HAP-1 (cell line): ENCODE measurements at places on chromosomes 16 and 17.
A peak's percentile ranks its signal among the peaks of the same experiment; 100 is the strongest.

- DNase-seq: no peak
These were observed 4.2 kb upstream of the MRM1 start for GRCh38 chr17:36597226-36597625.

- peak; percentile 81 for DNase-seq
These were observed 17.4 kb upstream of the C17orf107 start for GRCh38 chr17:4881761-4882555.

DNA sequence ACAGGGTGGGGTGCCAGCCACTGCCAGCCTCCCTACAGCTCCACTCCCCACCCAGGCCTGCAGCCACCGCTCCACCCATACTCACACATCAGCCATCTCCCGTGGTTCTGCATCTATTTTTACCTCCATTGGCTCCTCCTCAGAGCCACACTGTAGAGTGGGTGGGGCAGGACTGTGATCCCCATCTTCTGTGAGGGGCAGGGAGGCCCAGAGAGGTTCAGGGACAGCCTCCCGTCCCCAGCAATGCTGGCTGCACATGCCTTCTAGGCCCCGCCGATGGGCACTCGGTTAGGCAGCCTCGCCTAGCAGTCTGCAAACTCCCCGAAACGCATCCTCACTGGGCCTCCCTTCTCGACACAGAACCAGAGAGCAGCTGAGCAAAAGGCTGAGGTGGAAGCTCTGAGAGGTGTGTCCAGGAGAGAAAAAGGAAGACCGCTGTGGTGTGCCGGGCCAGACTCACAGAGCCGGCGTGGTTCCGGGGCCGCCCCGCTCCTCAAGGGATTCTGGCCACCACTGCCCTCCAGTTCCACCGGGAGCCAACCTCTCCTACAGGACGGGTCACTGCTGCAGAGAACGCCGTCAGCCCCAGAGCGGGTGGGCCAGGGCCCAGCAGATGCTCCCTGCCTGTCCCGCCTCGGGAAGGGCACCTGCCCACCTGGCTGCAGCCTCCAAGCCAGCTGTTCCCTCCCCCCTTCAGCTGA is 71.9 kb downstream of the ABR start:
- no peak for DNase-seq

GRCh38 chr17:75876938-75877751 is 1.2 kb downstream of the TRIM47 start:
- DNase-seq: no peak
